Mucosa of gallbladder (tissue), 1 donor: ENCODE measurements at places on chromosomes 1 and 21. TPM values are rescaled to one million over a fixed set of nuclear protein-coding genes. Genes with fewer than 3 reads are reported as not detected.
A peak's percentile ranks its signal among the peaks of the same experiment; 100 is the strongest.

LEMD1 gene
- total RNA-seq, result 1.0 TPM

- DNase-seq, result no peak
Measured at GRCh38 chr21:44736291-44737004, 25.1 kb upstream of the TSPEAR start.

GRCh38 chr1:9990944-9991343, 6.1 kb upstream of the RBP7 start:
- no peak for DNase-seq

GRCh38 chr1:167293057-167293456, 72.4 kb downstream of the POU2F1 start:
- DNase-seq, result no peak

DNA sequence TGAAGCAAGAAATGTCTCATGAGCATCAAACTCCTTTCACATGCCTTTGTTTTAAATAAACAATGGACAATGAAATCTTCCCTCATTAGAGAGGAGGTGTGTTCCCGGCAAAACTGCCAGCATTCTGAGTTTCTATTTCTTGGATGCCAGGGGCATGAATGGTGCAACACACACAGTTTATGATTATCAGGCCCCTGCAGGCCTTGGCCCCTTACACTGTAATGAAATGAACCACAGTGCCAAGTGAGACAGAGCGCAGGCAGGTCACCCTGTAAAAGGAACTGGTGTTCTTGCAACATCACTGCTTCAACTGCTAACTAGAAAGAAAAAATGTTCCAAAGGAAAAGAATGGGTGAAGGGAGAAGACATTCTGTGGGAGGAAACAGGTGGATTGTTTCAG, 3.8 kb upstream of the PIGC start:
- no peak for DNase-seq

DNA sequence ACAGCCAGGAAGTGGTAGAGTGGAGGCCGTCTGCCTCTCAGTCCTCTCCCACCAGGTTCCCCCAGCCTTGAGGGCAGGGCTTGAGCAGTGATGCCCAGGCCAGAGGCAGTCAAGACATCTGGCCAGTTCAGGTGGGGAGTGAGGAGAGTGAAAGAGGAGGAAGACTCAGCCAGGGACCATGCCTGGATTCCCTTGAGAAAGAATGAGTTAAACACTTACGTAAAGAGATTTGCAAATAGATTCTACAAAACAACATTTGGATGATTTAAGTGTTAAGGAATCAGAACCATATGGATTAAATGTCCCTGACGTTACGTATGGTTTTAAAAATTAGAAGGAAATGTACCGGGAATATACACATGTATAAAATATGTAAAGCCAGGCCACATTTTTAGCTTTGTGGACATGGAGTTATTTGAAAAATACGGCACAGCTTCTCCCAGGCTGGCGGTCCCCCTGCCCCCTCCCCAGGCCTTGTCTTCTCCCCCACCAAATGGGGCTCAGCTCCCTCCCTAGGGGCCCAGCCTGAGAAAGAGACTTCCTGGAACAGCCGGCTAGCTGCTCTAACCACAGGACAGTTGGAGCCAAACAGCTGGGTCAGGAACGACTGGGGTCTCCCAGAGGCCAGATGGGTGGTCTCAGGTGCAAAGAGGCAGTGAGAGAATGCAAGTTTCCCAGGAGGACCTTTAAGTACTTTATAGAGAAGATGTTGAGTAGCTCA, 188.3 kb upstream of the EDN2 start:
- no peak for DNase-seq

GRCh38 chr1:53568540-53568939, 109.3 kb downstream of the DMRTB1 start:
- DNase-seq, result no peak

KIF14 gene
- 0.43 TPM for total RNA-seq

GRCh38 chr1:47579809-47580208, 142.0 kb downstream of the FOXD2 start:
- DNase-seq, result no peak

- no peak for DNase-seq
Measured at GRCh38 chr1:81379430-81379829, 421.3 kb upstream of the ADGRL2 start.

GRCh38 chr1:246564839-246565750, 966 bp downstream of the TFB2M start:
- no peak for DNase-seq

GRCh38 chr1:193705554-193705981, 519.2 kb upstream of the B3GALT2 start:
- no peak for DNase-seq

PRR9 gene
- total RNA-seq, result not detected

UBL4B gene
- total RNA-seq, result not detected

GRCh38 chr1:77876884-77877283, 11.5 kb upstream of the NEXN start:
- DNase-seq, result no peak

DNA sequence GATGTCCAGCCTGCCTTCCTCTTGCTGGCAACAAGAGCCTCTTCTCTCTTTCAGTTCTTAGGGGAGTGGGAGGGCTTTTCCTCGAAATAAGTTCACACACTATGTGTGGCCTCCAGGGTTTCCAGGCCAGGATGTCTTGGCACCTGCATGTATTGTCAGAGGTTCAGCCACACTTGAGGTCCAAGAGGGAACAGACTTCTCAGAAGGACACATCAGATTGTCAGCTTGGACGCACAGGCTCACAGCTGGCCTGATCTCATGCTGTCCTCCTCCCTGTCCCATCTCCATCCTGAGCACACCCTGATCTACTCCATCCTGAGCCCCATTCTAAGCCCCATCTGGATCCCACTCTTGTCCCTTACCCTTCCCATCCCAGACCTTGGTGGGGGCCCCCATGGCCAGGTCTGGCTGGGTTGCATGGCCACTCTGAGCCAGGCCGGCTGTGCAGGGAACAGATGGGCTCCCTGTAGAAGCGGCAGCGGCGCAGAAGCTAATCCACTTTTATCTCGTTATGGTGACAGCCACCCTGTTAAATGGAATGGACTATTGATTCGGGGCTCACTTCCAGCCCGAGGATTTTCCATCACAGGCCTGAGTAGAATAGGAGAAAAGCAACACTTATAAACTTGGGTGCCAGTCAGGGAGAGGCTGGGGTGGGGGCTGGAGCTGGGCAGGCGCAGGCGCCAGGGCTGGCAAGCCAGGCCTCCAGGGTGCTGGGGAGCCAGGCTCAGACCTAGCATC, 85.1 kb upstream of the CSF3R start:
- no peak for DNase-seq

CHIA gene
- 0.23 TPM for total RNA-seq

DNA sequence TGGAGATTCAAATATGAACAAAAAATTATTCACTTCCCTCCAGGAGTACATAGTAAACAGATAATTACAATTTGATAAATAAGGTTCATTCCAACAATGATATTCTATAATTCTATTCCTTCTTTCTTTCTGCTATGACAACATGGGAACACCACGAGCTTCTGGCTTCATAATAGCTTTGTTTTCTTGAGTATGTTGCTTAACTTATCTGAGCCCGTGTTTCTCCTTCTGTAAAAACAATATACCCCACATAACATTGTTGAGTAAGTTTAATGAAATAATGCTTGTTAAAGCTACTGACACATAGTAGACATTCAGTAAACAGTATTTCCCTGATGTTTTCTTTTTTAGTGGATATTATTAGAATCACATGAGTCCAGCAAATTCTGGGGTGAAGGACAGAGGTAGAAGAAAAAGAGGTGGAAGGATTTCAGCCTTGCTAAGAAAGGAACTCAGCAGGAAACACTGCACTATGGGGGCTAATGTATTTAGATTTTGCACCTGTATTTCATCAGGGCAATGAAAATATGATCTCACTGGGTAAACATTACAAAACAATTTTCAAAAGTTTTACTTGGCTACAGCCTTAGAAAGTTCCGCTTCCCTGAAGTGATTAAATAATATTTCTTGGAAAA, 430.8 kb upstream of the C1orf87 start:
- no peak for DNase-seq

GRCh38 chr21:34279285-34279684, 84.5 kb upstream of the KCNE2 start:
- DNase-seq, result no peak

CLDN8 gene
- 0.09 TPM for total RNA-seq

KLF17 gene
- total RNA-seq, result not detected

SLC35D1 gene
- 16.3 TPM for total RNA-seq

WDR64 gene
- total RNA-seq, result not detected

GRCh38 chr1:78104322-78104721, 58.6 kb downstream of the GIPC2 start:
- DNase-seq, result no peak

DNA sequence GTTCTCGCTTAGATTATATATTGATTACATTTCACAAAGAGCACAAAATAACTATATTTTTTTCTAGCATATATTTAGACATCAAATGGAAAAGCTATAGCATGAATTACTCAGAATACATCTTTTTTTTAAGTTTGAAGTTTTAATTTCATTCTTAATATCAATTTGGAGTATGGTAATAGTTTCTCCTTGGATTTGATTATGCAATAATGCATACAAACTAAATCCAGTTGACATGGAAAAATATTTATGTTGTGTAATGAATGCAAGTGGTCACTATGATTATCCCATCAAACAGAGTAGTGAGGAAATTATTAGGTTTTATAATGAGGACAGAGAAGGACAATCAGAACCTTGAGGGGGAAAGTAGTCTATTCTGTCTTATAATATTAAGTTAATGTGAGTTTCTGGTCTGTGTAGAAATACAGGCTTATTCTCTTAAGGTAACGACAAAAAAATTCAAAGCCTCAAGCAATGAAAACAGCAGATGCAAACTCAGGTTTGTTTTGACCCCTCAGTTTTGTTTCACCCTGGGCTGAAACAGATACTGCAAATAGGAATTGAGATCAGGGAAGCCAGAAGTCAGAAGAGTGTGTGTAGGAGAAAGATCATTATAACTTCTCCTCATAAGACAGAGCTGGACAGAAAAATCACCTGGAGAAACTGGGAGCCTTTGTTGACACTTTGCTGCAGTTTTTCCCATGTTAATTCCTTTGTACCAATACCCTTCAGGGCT, 23.7 kb downstream of the LRRC8B start:
- no peak for DNase-seq

GRCh38 chr1:17795081-17795809, 40.1 kb downstream of the ACTL8 start:
- peak; percentile 21 for DNase-seq

RIMS3 gene
- 4.2 TPM for total RNA-seq

DNA sequence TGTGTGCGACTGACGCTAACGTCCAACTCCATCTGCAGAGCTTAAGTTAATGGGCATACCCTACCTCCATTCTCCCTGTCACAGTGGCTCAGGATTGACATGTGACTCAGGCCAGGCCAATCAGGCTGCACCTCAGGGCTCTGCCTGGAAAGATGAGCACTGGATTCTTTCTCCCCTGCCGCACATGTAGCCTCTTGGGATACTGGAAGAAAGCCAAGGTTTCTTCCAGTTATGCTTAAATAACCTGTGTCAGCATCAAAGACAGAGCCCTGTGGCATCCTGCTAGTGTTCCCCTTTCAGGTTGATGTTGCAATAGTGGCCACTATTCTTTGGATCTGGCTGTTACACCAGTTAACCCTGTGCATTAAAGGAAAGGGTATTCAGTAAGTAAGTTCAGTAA, 55.0 kb upstream of the SYT6 start:
- DNase-seq, result no peak

KRTAP10-11 gene
- total RNA-seq, result not detected

DNA sequence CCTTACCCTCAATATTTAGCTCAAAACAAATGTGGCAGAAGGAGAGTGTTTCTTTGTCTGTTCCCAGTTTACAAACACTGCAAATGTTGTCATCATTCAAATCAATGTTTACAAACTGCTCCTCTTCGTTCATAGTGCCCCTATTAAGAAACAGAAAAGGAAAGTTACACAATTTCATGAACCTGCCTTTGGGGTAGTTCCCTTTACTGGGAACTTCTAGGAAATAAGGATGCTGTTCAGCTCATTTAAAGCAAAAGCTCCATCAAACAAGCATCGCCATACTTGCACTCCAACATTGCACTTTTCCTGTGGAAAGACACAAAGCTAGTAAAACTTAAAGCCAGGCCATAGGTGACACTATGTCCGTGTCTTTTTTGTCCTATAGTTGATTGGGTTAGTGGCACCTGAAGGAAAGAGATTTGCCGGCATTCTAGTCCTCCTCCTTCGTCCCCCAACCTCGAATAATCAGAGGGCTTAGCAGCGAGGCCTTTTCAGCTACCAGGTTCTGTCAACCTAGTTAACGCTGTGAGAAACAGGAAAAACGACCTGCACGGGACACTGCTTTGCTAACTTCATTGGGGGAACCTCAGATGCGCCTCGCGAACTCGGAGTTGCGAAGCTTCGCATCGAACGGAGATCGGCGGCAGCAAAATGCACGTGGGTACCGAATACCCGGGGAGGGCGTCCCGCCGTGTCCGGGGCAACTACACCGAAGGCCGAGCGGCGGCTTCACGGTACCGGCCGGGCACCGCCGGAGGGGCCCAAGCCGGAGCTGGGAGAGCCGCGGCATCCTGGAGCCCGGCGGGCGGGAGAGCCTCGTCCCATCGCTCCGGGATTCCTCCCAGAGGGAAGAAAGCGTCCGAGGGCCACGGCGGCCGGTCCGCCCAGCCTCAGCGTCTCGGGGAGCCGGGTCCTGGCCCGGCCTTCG, 706 bp downstream of the C21orf91 start:
- DNase-seq, result peak; percentile 12

GRCh38 chr1:194795917-194796593, 1609.6 kb upstream of the B3GALT2 start:
- DNase-seq, result no peak

- DNase-seq, result no peak
Measured at GRCh38 chr21:25175938-25176337, 431.3 kb downstream of the MRPL39 start.

HLX gene
- 9.8 TPM for total RNA-seq

VSIG8 gene
- total RNA-seq, result not detected

GRCh38 chr1:234617986-234618736, 8.2 kb upstream of the IRF2BP2 start:
- DNase-seq, result no peak
